ENCODE measurements at places on chromosomes 6 and 20.
A peak's percentile ranks its signal among the peaks of the same experiment; 100 is the strongest.

GRCh38 chr6:31513456-31514165 lies 15.2 kb upstream of the MCCD1 start:
- DNase-seq, result no peak

- no peak for DNase-seq
Observed at GRCh38 chr6:23690453-23691049, 435.5 kb upstream of the NRSN1 start.

GRCh38 chr6:131135244-131136020 lies at the start of gene AKAP7:
AKAP7 (plus strand) TSS chr6:131135467; CDS start chr6:131135764, 297 bp downstream.
- peak; percentile 26 for DNase-seq

DNA sequence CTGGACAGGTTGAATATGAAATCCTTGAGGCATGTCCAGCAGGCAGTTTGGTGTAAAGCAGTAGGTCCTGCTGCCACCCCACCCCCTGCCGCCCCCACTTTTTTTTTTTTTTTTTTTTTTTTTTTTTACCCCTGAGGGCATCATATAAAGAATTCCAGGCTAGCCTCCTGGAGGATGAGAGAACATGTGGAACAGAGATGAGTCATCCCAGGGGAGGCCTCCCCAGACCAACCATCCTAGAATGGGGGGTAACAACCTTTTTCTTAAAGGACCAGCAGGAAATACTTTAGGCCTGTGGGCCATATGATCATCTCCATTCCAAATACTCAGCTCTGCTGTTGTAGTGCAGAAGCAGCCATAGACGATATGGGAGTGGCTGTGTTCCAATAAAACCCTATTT lies 170.9 kb downstream of the GJA10 start:
- DNase-seq, result no peak

- no peak for DNase-seq
Observed at GRCh38 chr20:60313614-60314013, 355.4 kb downstream of the CDH26 start.

DNA sequence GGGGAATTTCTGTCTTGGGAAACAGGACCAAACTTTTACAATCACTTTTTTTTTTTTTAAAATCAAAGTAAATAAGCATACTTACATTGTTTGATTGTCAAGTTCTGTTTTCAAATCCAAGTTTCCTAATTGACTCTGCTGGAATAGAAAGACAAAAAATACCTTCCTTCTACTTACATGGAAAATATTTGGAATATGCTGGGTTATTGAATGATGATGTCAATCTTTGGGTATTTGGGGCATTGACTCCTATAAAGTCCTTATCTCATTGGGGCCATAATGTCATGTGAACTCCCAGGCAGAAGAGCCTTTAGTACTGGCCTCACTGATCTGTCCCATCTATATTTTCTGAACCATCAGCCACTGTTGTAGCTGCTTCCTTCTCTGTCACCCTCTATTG lies 122.6 kb upstream of the NOX3 start:
- DNase-seq, result no peak

DNA sequence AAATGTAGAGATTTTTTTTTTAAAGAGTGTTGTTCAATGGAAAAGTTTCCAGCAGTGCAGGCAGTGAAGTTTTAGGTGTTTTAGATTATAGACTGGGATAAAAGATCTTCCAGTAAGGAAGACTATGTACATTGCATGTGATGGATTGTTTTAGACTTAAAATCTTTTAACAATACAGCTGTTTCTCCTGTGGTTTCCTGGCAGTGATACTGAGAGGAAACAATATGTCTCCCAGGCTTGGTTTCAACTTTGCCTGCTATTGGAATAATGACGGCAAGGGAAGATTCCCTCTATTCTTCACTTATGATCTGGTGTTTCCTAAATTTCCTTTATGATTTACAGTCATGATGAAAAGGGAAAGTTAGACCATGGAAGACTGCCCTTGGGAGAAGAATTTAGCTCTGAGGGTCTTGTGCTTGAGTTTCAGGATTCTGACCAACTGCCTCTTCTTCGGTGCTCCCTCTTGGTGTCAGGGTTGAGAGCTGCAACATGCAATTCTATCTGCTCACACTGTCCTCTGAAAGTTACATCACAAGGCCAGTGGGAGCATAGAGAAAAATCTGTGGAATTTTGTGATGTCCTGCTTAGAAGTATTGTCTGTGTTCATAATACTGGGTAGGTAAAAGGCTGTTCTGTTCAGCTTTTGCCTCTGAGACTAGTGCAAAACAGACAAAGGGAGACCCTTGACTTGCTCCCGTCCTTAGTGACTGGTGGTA lies 262.8 kb upstream of the MAN1A1 start:
- no peak for DNase-seq

- DNase-seq, result no peak
Observed at GRCh38 chr6:87421576-87421975, 13.8 kb downstream of the CFAP206 start.

GRCh38 chr6:32045811-32046449 lies 7.7 kb downstream of the CYP21A2 start:
- DNase-seq, result no peak

DNA sequence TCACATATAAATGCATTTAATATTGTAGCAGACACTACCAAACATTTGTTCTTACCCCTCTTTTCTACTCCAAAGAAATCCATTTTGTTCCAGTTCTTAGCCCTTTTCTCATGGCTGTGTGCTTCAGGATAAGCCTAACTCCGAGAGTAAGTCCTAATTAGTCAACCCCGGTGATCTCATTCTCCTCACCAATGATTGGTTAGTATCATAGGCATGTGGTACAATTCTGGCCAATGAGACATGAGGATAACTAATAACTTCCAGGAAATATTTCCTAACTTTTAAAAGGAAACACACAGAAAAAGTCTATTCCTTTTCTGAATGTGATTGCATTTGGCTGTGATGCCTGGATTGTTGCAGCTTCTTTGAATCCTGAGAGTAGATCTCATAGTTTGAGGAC lies 116.0 kb downstream of the GPR63 start:
- no peak for DNase-seq

DNA sequence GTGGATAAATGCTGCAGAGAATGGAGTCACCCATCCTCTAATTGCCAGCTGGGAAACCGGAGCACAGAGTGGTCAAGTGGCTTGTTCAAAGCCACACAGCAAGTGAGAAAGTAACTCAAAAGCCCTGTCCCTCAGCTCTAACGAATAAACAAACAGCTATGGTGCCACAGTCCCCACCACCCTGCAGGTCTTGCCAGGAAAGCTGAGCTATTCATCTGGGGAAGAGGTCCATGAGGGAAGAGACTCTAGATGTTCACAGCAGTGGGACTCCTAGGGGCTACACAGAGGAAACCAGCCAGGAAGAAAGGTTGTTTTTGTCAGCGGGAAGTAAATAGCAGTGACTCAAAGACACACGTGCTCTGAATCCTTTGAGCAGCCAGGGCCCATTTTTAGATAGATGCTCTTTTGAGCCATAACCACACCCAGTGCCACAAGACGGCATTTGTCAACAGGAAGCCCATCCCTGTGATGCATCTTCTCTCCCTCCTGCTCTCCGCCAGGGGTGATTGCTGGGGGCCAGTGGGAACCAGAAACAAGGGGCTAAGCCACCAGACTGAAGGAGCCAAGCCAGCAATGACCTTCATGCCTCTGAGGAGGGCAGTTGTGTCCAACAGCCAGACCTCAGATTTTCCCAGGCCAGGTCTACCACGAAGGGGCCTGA lies 32.4 kb upstream of the TCP11 start:
- no peak for DNase-seq

DNA sequence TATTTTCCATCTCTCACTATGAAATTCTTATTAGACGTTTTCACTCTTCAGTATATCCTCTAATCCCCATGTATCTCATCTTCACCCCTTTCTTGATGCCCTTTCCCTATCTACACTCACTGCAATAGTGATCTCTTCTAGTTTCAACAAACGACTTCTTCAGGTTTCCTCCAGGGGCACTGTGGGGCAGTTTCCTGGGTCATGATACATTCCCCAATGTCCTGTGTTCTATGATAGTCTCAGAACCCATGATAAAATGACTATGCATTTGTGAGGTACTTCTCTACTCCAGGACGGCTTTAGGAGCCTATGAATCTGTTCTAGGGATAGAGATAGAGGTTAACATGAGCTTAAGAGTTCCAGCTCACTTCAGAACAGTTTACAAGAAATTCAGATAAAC lies 183.3 kb downstream of the FOXC1 start:
- peak; percentile 54 for DNase-seq

DNA sequence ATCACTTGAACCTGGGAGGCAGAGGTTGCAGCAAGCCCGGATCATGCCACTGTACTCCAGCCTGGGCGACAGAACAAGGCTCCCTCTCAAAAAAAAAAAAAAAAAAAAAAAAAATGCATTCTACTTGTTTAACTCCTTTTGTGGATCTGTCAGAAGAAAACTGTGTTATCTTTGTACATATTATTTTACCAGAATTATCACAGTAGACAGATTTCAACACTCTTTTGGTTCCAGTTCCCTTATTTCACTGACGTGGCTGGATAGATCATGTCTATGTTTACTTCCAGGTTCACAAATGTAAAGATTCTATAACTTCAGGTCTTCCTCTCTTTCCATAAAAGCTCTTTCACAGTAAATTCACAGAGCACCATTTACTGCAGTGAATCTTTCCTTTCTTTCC lies 18.4 kb downstream of the NUDT3 start:
- peak; percentile 63 for DNase-seq

DNA sequence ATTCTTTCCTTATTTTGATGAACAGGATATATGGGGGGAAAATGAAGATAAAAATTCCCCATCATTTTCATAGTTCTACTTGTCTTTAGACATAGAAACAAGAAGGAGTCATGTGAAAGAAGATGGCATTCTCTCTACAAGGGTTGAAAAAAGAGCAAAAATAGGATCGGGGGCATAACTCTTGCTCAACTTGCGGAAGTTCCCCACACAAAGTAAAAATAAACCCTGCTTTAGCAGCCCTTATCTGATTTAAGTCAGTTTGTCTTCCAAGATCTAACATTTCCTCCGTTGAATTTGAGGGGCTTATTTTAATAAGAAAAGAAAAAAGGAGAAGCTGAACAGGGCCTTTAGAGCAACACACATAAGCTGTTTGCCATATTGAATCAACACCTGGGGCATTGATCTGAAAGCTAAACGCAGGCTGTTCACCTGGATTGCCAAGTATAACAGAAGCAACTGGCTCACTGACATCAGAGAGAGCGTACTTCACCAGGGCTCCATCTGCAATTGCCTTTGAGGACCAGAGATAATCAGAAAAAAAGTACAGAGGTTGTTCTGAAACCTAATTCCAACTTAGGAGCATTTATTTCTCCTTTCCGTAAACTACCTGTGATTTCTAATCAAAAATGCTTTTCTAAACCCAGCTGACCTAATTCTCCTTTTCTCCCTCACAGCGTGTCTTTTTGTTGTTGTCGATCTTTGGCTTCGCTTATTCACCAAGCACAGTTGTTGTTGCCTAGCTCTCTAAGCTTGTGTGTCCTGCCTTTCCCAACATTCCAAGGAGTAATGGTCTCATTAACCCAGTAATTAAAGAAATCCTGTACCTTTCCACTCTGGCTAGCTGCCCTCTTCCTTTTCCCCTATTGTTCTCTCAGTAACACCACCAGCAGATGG lies 568.0 kb downstream of the KIF16B start:
- DNase-seq, result peak; percentile 80

GRCh38 chr6:62391358-62391757 lies 105.3 kb upstream of the KHDRBS2 start:
- DNase-seq, result no peak

GRCh38 chr6:83199173-83199862 lies 6.2 kb downstream of the RWDD2A start:
- no peak for DNase-seq

GRCh38 chr20:1388741-1389483 lies 3.9 kb downstream of the FKBP1A start:
- DNase-seq, result peak; percentile 82

- no peak for DNase-seq
Observed at GRCh38 chr20:43459022-43459942, 1.6 kb downstream of the SRSF6 start.

- DNase-seq, result no peak
Observed at GRCh38 chr6:137787016-137787415, 80.0 kb upstream of the TNFAIP3 start.

All from Kasumi-1 (cell line).